Airway epithelial cell (primary cell): ENCODE measurements at places on chromosomes 6 and 20. TPM values are rescaled to one million over a fixed set of nuclear protein-coding genes. Genes with fewer than 3 reads are reported as not detected.

Gene PEX7
- total RNA-seq: 11.5 and 16.4 TPM in 2 replicates

Gene MUC22
- not detected in 2 replicates for total RNA-seq

Gene OPRM1
- total RNA-seq: 0.42 TPM in 1 of 2 replicates, not detected in the other

Gene TMEM217
- total RNA-seq: 0.46 and 1.2 TPM in 2 replicates

Gene CPNE5
- total RNA-seq: 0.05 and 0.07 TPM in 2 replicates

Gene RIMS1
- 0.35 TPM in 1 of 2 replicates, not detected in the other for total RNA-seq

Gene ECT2L
- not detected in 2 replicates for total RNA-seq

Gene DDO
- total RNA-seq: not detected in 2 replicates

Gene POPDC3
- 1.5 and 3.3 TPM in 2 replicates for total RNA-seq

Gene HDGFL1
- total RNA-seq: not detected in 2 replicates

Gene RBPJL
- not detected in 2 replicates for total RNA-seq

Gene MROH8
- 0.07 and 1.2 TPM in 2 replicates for total RNA-seq
